ENCODE measurements at places on chromosomes 16 and 17. TPM values are rescaled to one million over a fixed set of nuclear protein-coding genes. Genes with fewer than 3 reads are reported as not detected.

The ITGAD gene
- not detected for total RNA-seq

The ERN2 gene
- total RNA-seq: not detected

The CHMP1A gene
- total RNA-seq: 95.6 TPM

The VMO1 gene
- 0.97 TPM for total RNA-seq

The MEIOB gene
- total RNA-seq: 1.3 TPM

The TBC1D3I gene
- total RNA-seq: 0.21 TPM

The SLC12A3 gene
- total RNA-seq: not detected

The EXOC3L1 gene
- total RNA-seq: 0.20 TPM

The SCARF1 gene
- 0.43 TPM for total RNA-seq

The UTP4 gene
- 81.4 TPM for total RNA-seq

The IRF8 gene
- total RNA-seq: 0.34 TPM

The SRL gene
- 0.08 TPM for total RNA-seq

The KNOP1 gene
- total RNA-seq: 39.2 TPM

The MPV17L gene
- 5.2 TPM for total RNA-seq

The SPHK1 gene
- total RNA-seq: 36.6 TPM

The KRTAP9-4 gene
- total RNA-seq: not detected

The GP2 gene
- total RNA-seq: not detected

The SEZ6L2 gene
- total RNA-seq: 20.3 TPM

The CIBAR2 gene
- not detected for total RNA-seq

Measured in A549 treated with AZD2906 at 1 μM for 4 hours (cell line).